H54 (cell line): ENCODE measurements at places on chromosomes 3 and 15.

DNA sequence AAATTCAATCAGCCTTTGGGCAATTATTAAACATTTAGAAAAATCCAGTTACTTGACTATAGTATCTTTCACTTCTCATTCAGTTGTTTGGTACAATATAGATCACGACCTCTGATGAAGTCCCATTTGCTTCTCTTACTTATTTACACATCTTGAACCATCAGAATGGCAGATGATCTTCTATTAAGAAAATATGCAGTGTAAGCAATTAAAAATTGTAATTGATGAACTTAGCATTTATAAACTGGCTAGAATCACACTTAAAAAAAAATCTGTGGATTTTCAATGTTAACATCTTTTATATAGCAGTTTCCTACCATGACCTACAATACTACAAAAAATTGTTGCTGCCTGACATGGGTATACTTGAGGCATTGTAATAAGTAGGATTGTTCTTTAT is 395.5 kb upstream of the CNTN4 start:
- no peak for DNase-seq

DNA sequence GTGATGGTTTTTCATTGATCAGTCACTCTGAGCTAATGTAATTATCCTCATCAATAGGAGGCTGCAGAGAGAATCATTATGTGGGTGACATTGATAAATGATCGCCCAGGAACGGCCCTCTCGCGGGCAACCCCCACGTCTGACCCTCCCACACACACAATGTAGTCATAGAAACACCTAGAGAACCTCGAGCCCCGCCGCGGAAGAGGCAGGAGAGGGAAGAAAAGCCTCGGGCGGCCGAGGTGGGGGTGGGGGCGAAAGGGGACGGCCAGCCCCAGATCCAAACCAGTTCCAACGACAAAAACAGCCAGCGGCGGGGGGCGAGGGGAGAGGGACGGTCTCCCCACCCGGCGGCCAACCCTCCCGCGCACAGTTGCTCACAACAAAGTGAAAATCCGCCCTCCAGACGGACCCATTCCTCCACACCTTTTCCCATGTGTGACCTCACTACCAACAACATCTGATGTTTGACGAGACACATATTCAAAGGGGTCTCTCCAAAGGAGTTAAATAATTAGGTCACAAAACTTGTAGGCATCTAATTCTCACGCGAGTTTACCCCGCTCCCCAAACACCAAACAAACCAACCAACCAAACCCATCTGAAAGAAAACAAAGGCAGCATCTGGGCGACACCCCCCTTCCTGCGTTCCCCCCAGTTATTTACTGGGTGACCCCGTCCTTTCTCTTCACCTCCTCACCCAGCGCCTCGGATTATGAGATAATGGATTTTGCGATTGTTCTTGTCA is 213.0 kb downstream of the MEIS2 start:
- no peak for DNase-seq

GRCh38 chr15:92449476-92449875 is 55.8 kb downstream of the ST8SIA2 start:
- no peak for DNase-seq

- no peak for DNase-seq
Observed at GRCh38 chr3:99332718-99333117, 305.7 kb upstream of the COL8A1 start.

GRCh38 chr3:43674345-43675085 is 16.2 kb upstream of the ABHD5 start:
- no peak for DNase-seq
